AG20443 (cell line): ENCODE measurements at places on chromosomes 5 and 9.

DNA sequence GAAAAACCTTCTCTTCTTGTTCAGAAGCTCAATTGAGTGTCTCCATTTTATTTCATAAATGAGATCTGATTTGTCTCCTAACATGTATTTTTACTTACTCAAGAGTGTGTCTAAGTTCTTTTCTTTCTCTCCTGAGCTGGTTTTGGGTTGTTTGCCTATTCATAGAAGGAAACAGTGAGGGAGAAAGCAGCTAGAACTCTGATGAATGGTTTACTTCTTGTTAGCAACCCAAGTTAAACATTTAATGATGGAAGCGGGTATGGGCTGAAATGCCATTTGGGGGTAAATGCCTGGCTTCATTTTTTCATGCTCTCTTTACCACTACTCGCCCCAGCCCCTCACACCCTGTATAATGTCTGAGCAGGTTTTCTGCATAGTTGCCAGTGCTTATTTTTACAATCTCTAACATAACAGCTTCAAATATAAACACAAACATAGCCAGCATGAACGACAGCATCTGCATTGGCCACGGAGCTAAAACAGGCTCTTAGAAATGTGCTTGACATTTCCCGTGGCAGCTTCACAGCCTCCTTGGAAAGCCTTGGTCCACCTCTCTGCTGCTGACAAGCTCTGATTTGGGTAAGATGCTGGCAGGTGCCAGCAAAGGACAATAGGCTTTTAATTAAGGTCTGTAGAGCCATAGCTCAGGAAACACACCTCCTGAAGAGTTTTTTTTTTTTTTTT is 321.1 kb downstream of the ARHGEF28 start:
- no peak for DNase-seq

- no peak for DNase-seq
Measured at GRCh38 chr9:121746411-121746810, 95.0 kb downstream of the DAB2IP start.

GRCh38 chr5:37715992-37716391 is 123.8 kb downstream of the GDNF start:
- no peak for DNase-seq

DNA sequence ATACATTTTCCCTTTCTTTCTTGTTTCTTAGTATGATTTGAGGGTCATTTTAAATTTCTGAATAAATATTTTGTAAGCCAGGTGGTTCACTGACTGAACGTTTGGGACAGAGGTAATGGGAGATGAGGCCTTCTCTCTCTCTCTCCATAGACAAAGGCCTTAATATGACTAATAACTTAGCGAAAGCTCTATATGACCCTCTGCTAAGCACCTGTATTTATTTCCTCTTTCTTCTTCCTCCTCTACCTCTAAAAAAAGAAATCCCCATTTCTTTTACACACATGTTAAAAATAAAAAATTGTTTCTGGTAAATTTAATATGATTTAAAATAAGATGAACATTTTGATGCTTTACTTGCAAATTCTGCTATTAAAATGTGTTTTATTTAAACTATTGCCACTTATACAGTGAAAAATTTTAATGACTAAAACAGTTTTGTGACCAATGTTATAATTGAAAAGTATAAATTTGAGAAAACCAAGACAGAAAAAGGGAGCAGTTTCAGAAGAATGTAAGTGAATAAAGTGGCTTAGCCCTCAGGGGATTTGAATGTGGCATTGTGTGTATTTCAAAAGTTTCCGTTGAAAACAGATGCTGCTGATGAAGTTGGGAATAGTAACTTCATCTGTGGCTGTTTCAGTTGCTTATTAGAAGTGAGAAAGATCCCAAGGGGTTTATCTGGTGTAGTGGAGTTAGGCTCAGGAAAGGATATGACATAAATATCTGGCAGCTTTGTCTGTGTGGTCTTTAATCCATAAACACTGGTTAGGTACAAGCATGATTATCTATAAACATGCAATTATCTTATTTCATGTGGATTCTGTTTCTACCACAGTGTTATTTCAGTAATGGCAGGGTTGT is 128.6 kb upstream of the GRHPR start:
- DNase-seq = peak; percentile 20

- no peak for DNase-seq
Measured at GRCh38 chr5:6081727-6082210, 296.6 kb downstream of the MED10 start.

- DNase-seq = no peak
Measured at GRCh38 chr9:86735772-86736458, 211.4 kb downstream of the GAS1 start.

GRCh38 chr5:139638090-139638735 is 9.9 kb upstream of the CXXC5 start:
- DNase-seq = peak; percentile 92

- DNase-seq = no peak
Measured at GRCh38 chr5:2357309-2357708, 394.2 kb downstream of the IRX2 start.

DNA sequence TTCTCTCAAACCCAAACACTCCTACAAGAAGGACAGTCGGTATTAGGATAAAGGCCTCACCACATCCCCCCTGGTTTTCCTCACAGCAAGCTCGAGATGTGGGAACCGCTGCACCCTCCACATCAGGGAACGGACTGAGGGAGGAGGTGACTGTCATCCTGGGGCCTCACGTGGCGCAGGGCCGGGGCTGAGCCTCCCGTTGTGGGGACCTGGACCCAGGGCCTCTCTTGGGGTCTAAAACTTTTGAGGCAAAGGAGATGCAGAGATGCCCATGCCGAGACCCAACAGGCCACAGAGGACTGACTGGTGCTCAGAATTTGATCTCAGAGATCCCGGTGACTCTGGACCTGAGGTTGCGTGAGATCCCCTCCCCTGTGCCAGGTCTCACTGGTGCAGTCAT is 72.7 kb downstream of the MRPL36 start:
- no peak for DNase-seq

DNA sequence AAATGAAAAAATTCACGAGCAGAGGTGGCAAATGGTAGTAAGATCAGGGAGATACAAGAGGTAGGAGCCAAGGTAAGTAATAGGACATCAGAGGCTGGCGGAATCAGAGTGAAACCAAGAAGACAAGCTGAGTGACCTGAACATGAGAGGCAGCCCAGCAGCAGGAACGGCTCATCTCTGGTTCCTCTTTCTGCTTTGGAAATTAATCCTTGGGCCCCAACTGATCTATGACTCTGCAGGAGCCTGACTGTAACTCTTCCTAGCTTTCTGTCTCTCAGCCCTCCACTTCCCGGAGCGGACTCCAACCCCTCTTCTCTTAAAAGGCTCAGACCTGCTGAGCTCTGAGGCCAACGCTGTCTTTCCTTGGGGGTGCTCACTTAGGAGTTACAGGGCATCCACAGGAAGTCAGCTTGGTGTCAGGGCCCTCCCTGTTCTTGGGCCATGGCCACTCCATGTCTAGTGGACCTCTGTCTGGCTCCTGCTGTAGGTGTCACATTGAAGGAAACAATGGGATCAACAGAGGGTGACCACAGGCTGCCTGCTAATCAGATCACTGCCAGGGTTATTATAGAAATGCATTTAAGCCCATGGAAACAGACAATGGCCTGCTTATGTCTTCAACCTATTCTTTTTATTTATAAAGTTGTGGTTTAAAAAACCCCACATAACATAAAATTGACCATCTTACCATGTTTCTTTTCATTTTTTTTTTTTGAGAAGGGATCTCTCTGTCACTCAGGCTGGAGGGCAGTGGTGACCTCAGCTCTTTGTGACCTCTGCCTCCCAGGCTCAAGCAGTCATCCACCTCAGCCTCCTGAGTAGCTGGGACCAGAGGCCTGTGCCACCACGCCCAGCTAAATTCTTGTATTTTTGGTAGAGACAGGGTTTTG is 22.5 kb upstream of the SHB start:
- DNase-seq = no peak

- no peak for DNase-seq
Measured at GRCh38 chr5:59067956-59068656, 485.2 kb downstream of the RAB3C start.
